Kidney capillary endothelial cell (primary cell): ENCODE measurements at places on chromosomes 7 and 10.

DNA sequence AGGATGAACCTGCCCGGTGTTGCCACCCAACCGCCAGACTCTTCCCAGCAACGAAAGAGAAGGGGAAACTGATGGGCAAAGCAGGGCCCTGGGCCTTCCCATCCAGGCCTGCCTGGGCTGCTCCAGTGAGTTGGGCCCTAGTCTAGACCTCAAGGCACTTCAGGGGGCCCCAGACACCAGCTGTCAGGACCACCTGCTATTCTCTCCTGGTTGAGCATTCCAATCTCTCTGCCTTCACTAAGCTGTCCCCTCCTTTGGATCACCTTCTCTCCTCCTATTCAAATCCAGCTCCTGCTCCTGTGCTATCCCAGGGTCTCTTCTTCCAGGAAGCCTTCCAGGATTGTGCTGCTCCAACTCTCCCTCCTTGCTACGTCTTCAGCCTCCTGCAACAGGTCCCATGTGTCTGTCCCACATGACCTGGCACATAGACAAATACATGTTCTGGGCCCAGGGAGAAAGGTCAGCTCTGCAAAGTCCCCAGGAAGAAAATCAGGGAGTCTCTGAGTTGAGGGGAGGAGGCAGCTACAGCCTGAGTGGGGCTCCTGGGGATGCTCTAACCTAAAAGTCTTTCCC lies 3.1 kb downstream of the STX1A start:
- DNase-seq, result no peak

DNA sequence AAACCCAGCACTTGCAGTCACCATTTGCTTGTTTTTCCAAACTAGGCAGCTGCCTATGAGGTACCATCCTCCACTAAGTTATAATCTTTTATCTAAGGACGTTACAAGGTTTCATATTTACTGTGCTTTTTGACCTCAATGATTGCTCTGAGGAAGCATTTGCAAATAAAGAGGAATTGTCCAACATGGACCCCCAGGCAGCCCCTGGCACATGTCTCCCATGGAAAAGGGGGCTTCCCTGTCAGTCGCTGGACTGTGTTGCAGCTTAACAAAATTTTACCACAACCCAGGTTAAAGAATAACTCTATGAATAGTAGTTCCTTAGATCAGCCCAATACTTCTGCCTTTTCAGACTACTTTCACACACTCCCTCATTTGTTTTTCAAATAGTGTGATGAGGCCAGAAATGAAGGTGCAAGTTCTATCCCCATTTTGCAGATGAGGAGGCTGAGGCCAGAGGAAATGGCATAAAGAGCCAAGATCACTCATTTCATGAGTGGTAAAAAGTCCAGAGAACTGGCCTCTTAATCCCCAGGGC lies 52.8 kb upstream of the ZPBP start:
- DNase-seq, result no peak

DNA sequence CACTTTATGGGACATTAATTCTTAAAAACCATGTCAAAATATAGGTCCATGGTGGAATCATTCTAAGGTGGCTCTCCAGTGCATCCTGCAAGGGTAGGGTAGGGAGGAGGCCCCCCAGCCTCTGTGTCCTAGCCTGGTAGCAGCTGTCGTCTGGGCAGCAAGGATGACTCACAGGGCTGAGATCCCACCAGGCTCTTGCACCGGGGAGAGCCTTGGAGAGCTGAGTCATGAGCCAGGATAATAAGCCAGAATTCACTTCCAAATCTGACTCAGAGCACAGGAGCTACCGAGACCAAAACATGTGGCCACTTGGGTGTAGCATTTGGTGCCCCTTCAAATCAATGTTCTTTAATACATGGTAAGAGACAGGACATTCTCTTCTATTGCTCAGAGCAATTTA lies 298.5 kb downstream of the NEBL start:
- peak; percentile 61 for DNase-seq

- no peak for DNase-seq
Measured at GRCh38 chr7:99560834-99561736, 2.6 kb downstream of the ZNF655 start.

- DNase-seq, result no peak
Measured at GRCh38 chr7:141287936-141288335, 214.1 kb downstream of the TMEM178B start.

DNA sequence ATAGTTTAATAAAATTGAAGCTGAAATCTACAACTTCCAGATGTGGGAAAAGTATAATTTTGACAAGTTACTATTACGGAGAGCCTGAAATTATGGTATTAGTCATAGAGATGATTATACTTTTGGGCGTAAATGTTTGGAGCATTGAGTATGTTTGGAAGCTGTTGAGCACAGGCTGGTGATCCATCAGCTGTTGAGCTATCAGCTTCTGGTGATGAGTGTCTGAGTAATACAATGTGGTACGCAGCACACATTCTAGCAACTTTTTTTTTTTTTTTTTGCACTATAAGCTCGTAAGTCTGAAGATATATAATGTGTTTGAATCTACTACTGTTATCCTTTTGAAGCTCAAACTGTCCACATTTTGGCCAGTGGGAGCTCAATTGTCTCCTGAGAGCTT lies 123.4 kb downstream of the ATE1 start:
- no peak for DNase-seq

GRCh38 chr7:113548561-113548960 lies 370.2 kb downstream of the PPP1R3A start:
- DNase-seq, result no peak

DNA sequence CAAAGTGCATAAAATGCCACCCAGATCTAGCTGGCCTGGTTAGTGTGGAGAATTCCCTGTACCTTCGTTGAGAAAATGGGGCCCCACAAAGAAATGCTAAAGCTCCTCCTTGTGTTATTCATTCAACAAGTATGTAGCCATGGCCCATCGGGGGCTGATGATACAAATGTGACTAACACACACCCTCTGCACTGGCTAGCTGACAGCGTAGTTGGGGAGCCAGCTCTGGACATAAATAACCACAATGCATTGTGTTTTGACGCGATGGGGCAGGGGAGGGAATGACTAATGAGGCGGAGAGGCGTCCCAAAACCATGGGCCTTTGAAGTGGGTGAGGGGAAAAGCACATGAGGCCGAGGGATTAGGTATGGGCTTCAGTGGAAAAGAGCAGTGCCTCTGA lies 28.2 kb upstream of the ASL start:
- DNase-seq, result peak; percentile 59

GRCh38 chr7:45402480-45403218 lies 171.5 kb upstream of the ADCY1 start:
- no peak for DNase-seq

DNA sequence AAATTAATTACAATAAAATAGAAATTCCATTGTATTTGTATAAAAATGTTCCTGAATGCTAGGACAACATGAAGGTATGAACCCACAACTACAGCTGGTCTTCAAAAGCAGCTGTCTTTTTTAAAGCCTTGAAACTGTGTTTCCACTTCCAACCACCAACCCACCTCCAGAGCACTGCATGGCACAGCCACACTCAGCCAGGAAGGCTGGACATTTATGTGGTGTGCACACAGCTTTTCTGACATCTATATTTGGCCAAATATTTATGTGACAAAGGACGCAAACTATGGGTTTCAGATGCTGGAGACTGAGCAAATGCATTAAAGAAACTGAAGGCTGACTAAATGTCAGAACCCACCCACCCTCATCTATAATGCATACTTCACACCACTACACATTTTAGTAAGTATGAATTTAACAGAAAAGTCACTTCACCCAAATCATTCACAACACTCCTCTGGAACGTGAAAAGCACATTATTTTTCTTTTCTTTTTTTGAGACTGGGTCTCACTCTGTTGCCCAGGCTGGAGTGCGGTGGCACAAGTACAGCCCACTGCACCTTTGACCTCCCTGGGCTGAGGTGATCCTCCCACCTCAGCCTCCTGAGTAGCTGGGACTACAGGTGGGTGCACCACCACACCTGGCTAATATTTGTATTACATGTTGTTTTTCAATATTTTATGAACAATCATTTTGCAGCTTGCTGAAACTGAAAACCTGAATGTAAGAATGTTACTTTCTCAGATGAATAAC lies 27.9 kb upstream of the DAGLB start:
- DNase-seq, result no peak

GRCh38 chr7:134571746-134572461 lies 23.0 kb downstream of the AKR1B15 start:
- DNase-seq, result no peak

- DNase-seq, result no peak
Measured at GRCh38 chr7:80272560-80273239, 138.1 kb downstream of the GNAI1 start.

- DNase-seq, result no peak
Measured at GRCh38 chr10:71032887-71033286, 144.5 kb upstream of the PCBD1 start.

GRCh38 chr10:128481152-128481840 lies 355.1 kb upstream of the MKI67 start:
- no peak for DNase-seq

- no peak for DNase-seq
Measured at GRCh38 chr10:77840636-77841035, 85.9 kb downstream of the DLG5 start.

DNA sequence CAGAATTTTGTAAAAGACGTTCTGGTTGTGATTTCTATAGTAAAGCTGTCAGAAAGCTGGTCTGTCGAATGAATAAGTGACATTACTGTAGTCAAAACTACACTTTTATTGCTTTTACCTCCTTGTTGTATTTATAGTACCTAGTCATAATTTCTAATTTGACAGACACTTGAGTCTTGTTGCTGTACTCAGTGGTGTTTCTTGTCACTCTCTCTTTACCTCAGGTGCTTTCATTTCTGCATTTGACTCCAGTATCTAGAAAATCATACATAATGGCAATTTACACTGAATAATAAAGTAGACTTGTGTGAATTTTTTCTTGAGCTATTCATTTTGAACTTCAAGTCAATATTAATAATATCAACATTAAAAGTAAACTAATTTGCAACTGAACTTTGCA lies 257.6 kb upstream of the TEX47 start:
- DNase-seq, result no peak

- DNase-seq, result no peak
Measured at GRCh38 chr7:80027611-80028173, 106.9 kb upstream of the GNAI1 start.

DNA sequence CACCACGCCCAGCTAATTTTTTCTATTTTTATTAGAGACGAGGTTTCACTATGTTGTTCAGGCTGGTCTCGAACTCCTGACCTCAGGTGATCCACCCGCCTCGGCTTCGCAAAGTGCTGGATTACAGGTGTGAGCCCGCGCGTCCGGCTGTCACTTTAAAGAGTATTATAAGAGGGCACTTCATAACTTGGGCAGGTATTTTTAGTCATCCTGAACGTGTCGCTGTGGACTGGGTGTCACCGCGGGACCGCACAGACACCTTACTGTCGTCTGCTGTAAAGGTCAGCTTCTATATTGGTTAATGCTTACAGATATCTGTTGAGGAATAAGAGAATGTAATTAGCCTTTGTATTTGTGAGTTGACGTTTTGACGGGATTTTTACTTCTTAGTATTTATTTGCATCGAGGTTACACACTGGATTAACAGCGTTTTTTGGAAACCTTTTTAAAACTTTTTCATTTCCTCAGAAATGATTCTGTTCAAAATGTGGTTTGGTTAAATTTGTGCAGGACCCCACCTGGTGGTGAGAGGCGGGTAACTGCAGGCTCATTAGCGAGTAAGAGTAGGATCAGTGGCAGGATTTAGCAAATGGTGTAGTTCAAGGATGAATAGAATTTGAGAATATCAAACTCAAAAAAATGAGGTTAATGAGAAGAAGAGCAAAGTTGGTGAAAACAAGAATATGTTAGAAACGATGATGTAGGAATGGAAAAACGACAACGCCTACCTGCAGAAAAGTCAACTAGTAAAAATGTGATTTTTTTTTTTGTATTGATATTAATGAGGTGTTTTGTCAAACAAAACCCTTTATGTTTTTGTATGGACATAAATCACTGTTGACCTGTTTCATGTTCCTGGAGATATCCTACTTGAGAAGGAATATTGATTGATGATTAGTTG lies 3.2 kb downstream of the DNAJB6 start:
- DNase-seq, result peak; percentile 72

- DNase-seq, result no peak
Measured at GRCh38 chr10:57964351-57964750, 303.3 kb downstream of the IPMK start.

GRCh38 chr7:2520131-2520760 lies 672 bp downstream of the LFNG start:
- DNase-seq, result no peak

- DNase-seq, result no peak
Measured at GRCh38 chr10:103998805-103999204, 31.9 kb downstream of the SLK start.

- no peak for DNase-seq
Measured at GRCh38 chr7:141486959-141487358, 64.3 kb upstream of the AGK start.

DNA sequence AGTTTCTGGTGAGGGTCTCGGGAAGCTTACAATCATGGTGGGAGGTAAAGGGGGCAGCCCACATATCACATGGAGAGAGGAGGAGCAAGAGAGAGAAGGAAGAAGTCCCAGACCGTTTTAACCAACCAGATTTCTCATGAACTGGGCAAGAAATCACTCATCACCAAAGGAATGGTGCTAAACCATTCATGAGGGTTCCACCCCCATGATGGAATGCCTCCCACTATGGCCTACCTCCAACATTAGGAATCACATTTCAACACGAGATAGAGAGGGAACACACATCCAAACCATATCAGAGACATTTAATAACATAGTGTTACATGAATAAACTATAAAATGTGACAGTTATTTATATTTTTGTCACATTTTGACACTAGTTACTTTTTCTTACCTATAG lies 214.8 kb upstream of the MAGI2 start:
- DNase-seq, result no peak

- DNase-seq, result peak; percentile 70
Measured at GRCh38 chr10:119315128-119316001, 108.0 kb downstream of the GRK5 start.

GRCh38 chr7:40870108-40870507 lies 735.3 kb downstream of the SUGCT start:
- no peak for DNase-seq

GRCh38 chr10:91689731-91690168 lies 56.9 kb upstream of the PPP1R3C start:
- DNase-seq, result no peak
